Fibroblast of mammary gland (primary cell): ENCODE measurements at places on chromosomes 12 and 14.
A peak's percentile ranks its signal among the peaks of the same experiment; 100 is the strongest.

GRCh38 chr12:51524386-51524901 is 66.6 kb upstream of the SCN8A start:
- no peak for DNase-seq

DNA sequence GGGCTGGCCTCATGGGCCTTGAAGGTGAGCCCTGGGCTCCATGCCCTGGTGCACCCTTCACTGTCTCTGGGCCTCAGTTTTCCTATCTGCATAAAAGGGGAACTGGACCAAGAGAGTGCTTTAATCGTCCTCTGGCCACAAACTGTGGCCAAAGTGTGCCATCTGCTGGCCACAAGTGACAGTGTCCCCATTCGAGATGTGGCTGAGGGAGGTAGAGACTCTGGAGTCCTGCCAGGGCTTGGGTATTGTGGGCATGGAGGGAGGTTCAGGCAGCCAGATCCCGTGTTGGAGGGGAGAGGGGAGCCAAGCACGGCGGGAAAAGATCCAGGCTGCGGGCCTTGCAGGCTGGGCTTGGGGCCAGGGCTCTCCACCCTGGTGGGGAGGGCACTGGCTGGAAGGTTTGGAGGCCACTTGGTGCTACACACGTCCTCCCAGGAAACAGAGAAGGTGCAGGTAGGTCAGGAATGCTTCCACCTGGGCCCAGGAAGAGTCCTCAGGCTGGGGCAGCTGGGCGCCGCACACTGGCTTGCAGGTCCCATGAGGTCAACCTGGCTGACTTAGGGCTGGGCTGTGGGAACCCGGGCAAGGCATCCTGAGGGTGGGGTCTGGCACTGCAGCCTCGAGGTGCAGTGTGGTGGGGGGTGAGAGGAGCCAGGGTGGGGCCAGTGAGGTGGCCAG is 7.3 kb upstream of the KIF26A start:
- peak; percentile 34 for DNase-seq

DNA sequence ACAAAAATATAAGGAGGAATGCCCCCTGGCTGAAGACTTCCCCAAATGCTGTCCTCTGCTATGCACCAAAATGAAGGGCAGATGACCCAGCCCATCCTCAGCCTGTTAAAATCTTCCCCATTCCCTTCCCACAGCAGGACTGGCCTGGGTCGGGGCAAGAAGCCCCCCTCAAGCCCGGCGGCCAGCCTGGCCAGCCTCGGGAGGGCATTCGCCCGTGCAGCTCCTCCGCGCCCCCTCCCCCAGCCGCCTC is 413 bp downstream of the RARG start:
- no peak for DNase-seq

DNA sequence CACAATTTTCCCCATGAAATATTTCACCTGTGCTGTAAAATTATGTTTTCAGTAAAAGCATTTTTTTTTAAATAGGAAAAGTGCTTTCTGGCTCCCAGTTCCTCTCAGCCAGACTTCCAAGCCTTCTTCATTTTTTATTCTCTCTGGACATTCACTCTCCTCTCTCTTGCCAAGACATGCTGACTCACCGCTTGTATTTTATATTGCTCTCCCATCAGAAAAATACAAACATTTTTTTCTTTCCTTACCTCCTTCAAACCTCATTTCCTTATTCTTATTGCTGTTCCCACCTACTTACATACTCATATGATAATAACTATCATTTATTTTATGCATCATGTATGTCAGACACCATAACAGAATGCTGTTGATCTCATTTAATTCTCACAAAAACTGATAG is 37.7 kb upstream of the ZNF641 start:
- DNase-seq, result peak; percentile 57

- DNase-seq, result no peak
Observed at GRCh38 chr12:132781938-132782337, 20.3 kb upstream of the ANKLE2 start.

GRCh38 chr12:117060929-117061305 is 38.3 kb downstream of the TESC start:
- no peak for DNase-seq

DNA sequence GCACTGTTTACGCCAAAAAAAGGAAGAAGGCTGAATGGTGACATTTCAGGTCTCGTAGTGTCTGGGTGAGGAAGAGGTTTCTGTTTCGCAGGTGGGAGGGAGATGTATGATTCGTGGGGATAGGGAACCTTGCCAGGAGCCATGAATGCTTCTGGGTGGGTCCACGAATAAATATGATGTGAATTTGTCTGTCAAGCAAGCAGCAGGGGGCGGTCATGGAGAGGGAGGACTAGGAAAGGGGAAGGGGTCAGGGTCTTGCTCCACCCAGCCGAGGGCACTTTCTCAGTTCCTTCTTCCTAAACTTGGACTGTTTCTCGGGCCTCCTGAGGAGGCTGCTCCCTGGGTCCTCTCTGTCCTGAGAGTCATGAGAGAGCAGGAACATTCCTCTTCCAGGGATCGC is 72.5 kb downstream of the LGMN start:
- no peak for DNase-seq

DNA sequence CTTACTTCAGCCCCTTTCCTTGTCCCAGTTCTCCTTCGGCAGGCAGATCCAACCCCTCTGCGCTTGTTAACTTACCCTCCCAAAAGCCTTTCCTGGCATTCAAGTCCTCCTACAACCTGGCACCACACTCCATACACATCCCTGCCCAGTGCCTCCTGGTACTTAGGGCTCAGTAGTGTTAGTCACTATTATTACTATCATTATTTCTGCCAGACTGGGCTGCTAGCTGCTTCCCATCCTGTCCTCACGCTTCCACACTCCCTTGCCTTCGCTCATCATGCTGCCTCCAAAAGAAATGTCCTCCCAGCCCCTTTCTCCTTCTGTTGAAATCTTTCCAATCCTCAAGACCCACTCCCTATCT is 1.6 kb upstream of the HDAC7 start:
- peak; percentile 52 for DNase-seq

DNA sequence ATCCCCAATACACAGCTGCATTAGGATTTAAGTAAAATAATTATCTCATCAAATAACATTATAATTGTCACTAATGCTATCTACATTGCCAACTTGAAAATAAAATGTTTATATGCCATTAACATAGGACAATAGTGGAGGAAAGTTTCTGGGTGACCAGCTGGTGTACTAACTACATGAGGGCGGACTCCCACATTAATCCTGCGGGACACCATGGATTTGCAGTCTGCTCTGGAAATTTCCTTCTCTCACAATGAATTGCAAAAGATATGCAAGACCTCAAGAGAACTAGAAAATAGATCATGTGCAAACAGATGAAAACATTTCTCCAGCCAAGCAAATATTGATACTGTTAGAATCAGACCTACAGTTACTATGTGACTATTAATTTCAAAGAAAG is 390.1 kb downstream of the NAV3 start:
- no peak for DNase-seq

DNA sequence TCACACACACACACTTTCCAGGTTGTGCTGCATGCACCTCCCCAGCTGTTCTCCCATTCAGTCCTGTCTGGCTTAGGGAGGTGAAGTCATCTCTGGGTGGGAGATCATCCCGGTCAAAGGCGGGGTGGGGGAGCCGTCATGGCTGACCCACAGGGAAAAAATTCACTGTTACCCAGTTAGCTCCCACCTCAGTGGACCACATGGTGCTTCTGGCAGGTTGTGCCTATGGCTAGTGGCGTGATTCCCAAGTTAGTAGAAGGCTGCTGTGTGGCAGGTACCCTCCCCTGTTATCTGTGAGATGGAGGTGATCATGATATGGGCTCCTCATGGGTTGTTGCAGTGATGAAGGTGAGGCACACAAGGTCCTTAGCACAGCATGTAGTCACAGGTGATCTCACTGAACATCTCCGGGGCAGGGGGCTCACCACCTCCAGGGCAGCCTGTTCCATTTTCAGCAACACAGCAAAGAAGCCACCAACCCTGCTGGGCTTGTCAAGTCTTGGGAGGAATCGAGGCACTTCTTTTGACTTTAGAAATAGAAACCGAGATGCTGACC is 154.9 kb upstream of the CCND2 start:
- no peak for DNase-seq

DNA sequence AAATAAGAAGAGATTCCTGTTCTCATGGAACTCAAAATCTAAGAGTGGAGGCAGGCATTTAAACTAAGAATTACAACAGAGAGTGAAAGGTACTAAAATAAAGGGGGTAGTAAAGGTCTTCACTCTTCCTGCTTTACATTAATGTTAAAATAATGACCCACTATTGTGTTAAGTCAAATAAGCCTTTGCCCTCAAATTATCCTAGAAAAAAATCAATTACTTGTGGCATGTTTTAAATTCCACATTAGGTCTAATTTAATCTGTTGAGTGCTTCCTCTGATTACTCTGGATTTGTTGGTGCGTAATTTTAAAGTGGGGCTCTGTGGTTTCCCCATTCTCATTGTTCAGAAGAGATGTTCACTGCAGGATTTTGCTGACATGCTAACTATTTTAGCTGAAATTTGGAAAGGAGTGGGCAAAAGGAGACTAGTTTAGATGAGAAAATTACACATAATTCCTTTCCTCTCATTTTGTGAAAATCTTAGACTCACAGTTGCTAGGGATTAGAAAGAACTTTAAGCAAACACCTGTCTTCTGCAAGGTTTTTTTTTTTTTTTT is 35.5 kb downstream of the BTG1 start:
- no peak for DNase-seq

DNA sequence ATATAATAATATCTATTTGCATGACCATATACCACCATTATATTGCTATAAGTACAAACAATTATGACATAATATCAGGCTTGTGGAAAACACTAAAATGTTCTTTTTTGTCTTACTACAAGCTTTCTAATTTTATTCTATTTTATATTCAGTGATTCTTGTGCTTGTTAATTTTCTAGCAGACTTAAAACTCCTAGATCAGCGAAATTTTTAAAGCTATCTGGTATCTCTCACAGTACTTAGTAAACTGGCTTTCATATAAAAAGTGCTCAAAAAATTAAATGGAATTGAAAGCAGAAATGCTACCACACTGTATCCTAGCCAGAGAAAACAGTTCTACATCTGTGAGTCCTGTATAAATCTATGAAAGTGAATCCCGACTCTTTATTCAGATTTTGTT is 105.3 kb downstream of the PAX9 start:
- no peak for DNase-seq
